ENCODE measurements at places on chromosomes 3 and 15.

DNA sequence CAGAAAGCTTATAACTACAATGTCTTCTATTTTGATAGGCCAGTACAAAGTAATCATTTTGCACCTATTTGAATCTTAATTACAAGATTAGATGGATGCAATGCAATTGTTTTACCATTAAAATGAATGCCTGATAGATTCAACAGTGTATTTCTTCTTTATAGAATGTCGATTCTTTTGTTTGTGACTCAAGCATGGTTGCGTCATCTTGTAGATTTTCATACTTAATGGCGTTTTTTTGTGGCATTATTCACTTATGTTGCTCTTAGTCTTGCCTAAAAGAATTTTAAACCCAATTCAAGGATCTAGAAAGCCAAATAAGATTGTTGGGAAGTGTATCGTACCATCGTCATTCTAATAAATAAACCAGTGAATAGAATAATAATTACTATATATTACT, 21.4 kb downstream of the ZBTB38 start:
- peak; percentile 62 for DNase-seq

- no peak for DNase-seq
Observed at GRCh38 chr3:8802256-8802655, 32.8 kb upstream of the OXTR start.

DNA sequence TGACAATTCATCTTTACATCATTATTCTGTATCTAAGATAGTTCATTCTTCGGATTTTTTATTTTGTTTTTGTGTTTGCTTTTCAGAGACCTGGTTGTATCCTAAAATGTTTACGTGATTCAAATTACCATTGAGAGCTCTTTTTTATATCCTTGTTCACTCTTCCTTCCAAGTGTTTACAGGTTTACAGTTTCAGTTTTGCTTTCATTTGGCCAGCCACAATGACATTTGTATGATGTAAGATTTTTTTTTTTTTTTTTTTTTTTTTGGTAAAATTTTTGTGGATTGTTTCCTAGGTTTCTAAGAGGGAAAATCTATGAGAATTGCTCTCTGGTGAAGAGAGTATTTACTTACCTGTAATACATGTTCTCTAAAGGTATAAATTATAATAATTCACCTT, 55.0 kb downstream of the SETD5 start:
- DNase-seq = no peak

DNA sequence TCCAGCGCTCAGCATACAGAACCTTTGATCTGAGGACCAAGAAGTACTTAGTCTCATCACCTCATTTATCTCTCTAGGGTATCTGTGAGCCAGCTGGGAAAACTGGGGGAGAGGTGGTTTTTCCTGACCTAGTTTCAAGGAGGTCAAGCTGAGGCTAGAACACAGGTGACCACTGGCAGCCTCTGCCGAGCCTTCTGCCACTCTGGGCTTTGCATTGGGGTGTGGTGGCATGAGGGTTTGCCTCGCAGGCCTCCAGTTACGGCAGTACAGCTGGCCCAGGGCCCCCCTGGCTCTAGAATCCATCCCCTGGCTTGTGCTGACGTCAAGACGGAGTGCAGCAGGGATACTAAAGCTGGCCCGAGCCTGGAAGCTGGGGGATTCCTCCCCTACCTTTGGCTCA, 34.7 kb upstream of the CDCP1 start:
- DNase-seq = no peak

GRCh38 chr3:20451170-20451569, 265.2 kb upstream of the SGO1 start:
- DNase-seq = no peak

- DNase-seq = no peak
Observed at GRCh38 chr15:66089049-66089448, 164.5 kb downstream of the MEGF11 start.

DNA sequence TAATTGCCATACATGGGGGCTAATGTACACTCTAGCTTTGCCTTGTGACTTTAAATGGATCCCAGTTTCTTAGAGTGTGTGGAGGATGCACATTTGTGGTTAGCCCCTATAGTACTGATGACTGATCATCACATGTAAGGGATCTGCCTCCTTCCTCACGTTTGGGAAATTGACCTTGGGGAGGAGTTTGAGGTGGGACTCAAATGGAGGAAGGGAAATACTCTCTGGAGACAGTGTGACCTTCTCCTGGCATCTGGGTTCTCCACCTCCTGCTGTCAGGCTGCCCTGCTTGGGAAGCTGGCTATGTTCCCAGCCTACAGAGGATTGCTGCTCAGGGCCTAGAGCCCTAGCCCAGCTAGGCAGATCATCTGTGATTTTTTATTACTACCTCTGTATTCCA, 48.7 kb downstream of the PPM1L start:
- peak; percentile 50 for DNase-seq

GRCh38 chr3:52238761-52239701, at the start of gene TWF2:
TSS of gene TWF2 (minus strand) at chr3:52239158. CDS start at chr3:52239016, 142 bp downstream.
- DNase-seq = peak; percentile 72

DNA sequence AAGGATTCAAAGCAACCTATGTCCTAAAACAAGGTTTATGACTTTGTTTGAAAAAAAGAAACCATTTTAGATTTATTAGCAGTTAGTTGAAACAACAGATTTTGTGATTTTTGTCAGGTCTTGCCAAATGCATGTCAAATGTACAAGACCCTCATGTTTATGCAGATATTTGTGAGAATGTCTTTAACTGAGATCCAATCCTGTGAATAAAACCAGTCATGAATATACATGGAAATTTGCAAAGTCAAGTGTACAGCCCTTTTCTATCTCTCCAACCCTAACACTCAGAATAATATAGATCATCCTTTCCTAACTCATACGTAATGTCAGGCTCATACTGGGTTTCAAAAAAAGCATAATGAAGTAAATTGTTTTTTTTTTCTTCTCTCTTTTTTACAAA, 76.4 kb downstream of the DUT start:
- DNase-seq = no peak

DNA sequence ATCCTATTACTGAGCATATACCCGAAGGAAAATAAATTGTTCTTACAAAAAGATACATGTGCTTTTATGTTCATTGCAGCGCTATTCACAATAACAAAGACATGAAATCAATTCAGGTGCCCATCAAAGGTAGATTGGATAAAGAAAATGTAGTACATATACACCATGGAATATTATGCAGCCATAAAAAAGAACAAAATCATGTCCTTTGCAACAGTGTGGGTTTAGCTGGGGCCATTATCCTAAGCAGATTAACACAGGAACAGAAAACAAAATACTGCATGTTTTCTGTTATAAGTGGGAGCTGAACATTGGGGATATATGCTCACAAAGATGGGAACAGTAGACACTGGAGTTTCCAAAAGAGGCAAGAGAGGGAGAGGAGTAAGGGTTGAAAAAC, 42.5 kb downstream of the SGO1 start:
- no peak for DNase-seq

DNA sequence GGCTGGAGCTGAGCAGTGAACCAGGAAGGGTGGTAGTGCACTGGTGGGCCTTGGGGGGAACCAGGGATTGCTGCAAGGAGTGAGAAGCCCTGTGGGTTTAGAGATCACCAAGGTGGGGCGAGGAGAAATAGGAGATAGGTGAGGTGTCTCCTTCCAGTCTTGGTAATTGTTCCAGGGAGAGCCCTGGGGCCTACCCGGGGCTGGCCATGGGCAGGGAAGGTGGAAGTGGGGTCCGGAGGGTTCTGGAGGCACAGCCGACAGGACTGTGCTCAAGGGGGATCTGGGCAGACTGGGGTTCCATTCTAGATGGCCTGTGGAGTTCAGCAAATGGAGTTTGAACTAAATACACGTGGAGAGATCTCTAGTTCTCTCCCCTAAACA, 4.5 kb downstream of the CHST13 start:
- no peak for DNase-seq

DNA sequence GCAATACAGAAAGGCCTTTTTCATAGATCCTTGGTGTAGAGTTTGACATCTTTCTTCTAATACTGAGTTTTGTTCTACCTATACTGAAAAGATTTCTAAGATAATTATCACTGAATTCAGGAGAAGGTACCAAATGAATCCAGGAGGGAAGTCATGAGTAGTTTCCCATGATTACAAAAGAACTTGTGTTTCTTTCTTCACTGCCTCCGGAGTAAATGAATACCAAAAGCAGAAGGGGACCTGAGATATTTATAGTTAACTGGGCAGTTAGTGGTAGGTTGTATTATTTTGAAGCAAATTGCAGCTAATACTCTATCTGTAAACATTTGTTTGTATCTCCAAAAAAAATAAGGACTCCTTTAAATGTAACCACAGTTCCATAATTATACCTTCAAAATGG, 175.4 kb downstream of the SUCNR1 start:
- peak; percentile 50 for DNase-seq

GRCh38 chr3:197802779-197803459, 11.9 kb downstream of the LRCH3 start:
- DNase-seq = no peak

GRCh38 chr15:69552057-69552815, 99.6 kb downstream of the RPLP1 start:
- DNase-seq = no peak

DNA sequence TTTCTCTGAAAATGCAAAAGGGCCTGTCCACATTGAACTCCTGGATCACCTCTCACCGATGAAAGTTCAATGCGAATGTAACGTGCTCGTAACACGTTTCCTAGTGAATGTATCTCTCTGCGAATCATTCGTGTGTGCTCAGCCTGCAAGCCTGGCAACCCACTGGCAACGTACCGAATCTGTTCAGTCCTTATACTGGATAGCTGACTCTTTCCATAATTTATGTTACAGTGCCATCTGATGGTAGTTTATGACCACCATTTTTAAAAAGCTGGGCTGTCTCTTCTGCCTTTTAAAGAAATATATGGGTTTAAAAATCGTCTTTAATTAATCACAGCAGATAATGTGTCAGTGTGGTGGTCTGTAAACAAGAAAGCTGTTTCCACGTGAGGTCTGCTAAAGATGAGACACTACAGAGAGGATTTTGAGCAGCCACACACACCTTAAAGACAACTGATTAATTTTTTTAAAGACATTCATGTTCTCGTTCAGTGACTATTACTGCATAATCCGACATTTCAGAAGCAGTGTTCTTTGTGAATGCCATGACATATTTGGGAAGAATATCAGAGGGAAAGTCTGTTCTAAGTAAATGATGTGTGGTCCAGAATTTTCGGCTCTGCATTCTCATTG, 69.4 kb upstream of the FOXP1 start:
- peak; percentile 54 for DNase-seq

DNA sequence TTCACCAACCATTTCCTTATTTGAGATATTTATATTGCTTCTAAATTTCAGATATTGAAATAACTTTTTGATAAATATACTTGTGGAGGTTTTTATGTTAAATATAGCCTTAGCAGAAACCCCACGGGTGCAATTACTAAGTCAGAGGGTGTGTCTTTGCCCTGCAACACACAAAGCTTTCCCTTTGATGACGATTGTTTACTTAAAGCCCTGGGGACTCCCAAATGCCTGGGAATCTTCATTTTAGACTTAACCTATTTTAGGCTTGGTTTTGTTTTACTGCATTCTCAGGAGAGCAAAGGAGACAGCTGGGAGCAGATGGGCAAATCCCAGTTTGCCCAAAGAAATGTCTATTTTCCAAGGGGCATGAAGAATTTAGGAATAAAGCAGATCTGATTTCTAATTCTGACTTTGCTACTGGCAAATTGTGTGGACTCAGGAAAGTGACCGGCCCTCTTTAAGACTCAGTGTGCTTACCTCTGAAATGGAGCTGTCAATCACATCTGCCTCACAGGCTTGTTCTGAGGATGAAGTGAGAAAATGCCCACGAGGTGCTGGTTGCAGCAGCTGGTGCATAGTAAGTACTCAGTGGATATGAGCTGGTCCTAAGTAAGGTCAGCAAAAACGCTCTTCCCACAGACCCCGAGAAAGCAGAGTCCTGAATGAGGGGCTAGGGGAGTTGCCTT, 49.3 kb upstream of the CA12 start:
- DNase-seq = no peak

GRCh38 chr3:130687327-130687726, 59.3 kb downstream of the PIK3R4 start:
- no peak for DNase-seq

DNA sequence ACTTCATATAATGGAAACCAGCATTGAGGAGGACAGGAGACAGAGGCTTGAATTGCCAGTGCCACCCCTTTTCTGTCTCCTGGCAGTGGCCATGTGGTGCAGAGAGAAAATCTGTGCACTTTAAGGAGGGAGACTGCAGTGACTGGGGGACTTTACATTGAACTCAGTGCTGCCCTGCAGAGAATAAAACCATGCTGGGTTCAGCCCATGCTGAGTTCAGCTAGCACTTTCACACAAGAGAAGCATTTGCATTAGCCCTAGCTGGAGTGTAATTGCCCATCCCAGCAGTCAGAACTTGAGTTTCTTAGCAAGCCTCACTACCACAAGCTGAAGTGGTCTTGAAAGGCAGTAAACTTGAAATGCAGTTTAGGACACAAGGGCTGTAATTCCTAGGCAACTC, 677.5 kb downstream of the ZPLD1 start:
- no peak for DNase-seq

GRCh38 chr15:91077029-91077428, 23.0 kb upstream of the SV2B start:
- no peak for DNase-seq

GRCh38 chr3:148600902-148601765, 96.6 kb upstream of the AGTR1 start:
- DNase-seq = no peak

Measured in inflammatory macrophage treated with lipopolysaccharide for 1 hour (primary cell).